ENCODE measurements at places on chromosomes 1 and 21.

DNA sequence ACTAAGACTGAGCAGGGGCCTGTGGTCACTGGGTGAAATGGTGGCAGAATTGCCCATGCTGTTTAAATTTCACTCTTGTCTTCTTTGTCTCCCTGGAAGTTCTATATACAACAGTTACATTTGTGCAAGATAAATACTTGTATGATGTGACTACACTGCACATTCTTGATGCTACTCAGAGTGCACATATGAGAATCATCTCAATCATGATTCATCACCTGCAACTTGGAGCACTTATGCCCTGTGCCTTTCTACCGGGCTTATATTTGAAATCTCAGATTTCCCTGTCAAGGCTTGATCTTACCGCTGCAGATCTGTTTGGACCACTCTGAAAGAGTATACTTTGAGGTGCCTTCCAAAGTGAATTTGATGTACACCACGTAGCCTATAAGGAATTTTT, 10.6 kb downstream of the PGM1 start:
- no peak for DNase-seq

DNA sequence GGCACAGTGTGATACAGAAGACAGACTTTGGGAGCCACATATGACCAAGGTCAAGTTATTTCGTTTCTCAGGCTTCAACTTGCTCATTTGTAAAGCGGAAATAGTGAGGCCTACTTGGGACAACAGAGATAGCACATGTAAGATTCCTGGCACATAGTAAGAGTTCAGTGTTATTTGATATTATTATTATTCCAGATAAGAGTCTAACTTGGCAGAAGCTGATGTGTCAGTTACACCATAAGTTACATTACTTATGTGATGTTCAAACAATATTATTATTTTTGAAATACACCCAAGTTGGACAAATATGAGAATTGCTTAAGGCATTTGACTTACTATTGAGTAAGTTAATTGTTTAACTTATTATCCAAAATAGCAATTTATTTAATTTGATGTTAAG, 10.2 kb upstream of the CYP4X1 start:
- DNase-seq: no peak

GRCh38 chr1:61973100-61973837, 221.4 kb upstream of the L1TD1 start:
- no peak for DNase-seq

- DNase-seq: no peak
These were observed 3.9 kb downstream of the PSMB2 start for GRCh38 chr1:35637401-35637809.

GRCh38 chr1:205287767-205288559, 33.6 kb downstream of the NUAK2 start:
- DNase-seq: no peak

DNA sequence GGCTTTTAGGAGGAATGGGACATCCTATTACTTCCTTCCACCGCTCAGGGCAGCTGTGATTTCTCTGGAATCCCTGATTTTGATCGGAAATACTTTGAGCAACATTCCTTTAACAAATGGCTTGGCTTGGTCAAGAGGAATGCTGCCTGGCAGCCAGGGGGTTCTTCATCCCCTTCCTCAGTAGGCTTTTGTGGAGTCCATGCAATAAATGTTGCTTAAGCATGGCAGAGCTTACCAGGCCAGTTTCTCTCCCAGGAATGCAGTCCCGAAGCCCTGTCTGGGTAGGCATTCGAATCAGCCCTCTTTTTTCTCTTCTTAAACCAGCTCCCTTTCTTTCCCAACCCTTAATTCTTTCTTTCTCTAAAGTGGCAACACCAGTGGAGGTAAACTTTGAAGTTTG, 177.1 kb upstream of the KIAA0040 start:
- no peak for DNase-seq
